ENCODE measurements at places on chromosomes 2 and 18. TPM values are rescaled to one million over a fixed set of nuclear protein-coding genes. Genes with fewer than 3 reads are reported as not detected.

Gene PRKAG3
- total RNA-seq, result not detected

Gene CCL20
- not detected for total RNA-seq

Gene TUBA4B
- total RNA-seq, result not detected

Gene CROCC2
- total RNA-seq, result not detected

Gene CRYGD
- not detected for total RNA-seq

Gene AKAIN1
- not detected for total RNA-seq

Gene DARS1
- 54.3 TPM for total RNA-seq

Gene TFCP2L1
- total RNA-seq, result 4.6 TPM

Gene OST4
- total RNA-seq, result 165 TPM

Gene NEDD4L
- total RNA-seq, result 57.4 TPM

Gene INPP5D
- total RNA-seq, result 0.74 TPM

Gene IL36G
- total RNA-seq, result not detected

Gene IL1A
- total RNA-seq, result 0.55 TPM

Gene NXPH2
- not detected for total RNA-seq

Gene RRM2
- total RNA-seq, result 90.4 TPM

Gene KIF1A
- total RNA-seq, result not detected

Gene NOSTRIN
- 0.68 TPM for total RNA-seq

Gene LHCGR
- not detected for total RNA-seq

Gene PSMA8
- total RNA-seq, result not detected

Gene FASTKD2
- total RNA-seq, result 12.0 TPM

Gene ANKRD53
- total RNA-seq, result not detected

Gene MDH1B
- 4.1 TPM for total RNA-seq

Gene FZD7
- total RNA-seq, result 30.9 TPM

Gene CD8B2
- total RNA-seq, result not detected

Gene MTCL1
- total RNA-seq, result 29.6 TPM

Data from PC-9 (cell line).